ENCODE measurements at places on chromosomes 12 and 14.
A peak's percentile ranks its signal among the peaks of the same experiment; 100 is the strongest.

DNA sequence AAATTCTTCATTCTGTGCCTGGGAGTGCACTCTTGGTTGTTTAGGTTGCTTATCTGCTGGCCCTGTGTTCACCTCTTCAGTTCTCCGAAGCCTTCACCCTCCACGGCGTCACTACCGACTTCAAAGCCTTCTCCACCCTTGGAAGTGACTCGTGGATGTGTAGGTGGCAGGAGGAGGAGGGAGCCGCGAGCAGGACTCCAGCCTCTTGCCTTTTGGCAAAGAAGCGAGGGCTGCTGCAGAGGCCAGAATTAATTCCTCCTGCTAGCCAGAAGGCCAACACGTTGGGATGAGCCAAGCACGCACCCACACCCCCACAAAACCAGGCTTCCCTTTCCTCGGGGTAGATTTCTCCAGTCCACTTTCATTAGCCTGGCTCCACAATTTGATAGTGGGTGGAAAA lies 86.5 kb downstream of the TBX5 start:
- DNase-seq = no peak

DNA sequence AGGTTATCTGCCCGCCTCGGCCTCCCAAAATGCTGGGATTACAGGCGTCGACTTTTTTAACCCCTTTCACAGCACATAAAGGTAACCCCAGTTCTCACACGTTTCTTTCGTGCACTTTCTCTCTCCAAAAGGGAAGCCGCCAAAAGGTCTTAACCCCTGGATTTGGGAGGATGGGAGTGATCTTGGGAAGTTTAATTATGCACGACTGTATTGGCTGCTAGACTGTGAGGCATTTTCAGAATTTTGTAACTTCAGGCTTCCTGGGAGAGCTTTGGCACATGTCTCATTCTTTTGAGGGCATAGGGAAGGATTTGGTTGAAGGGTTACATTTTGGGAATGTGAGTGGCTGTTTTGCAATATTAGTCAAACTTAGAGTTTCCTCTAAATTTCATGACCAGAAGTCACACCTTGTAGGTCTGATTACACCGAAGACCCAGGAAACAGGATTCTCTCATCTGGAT lies 1.4 kb upstream of the SMARCC2 start:
- DNase-seq = no peak

DNA sequence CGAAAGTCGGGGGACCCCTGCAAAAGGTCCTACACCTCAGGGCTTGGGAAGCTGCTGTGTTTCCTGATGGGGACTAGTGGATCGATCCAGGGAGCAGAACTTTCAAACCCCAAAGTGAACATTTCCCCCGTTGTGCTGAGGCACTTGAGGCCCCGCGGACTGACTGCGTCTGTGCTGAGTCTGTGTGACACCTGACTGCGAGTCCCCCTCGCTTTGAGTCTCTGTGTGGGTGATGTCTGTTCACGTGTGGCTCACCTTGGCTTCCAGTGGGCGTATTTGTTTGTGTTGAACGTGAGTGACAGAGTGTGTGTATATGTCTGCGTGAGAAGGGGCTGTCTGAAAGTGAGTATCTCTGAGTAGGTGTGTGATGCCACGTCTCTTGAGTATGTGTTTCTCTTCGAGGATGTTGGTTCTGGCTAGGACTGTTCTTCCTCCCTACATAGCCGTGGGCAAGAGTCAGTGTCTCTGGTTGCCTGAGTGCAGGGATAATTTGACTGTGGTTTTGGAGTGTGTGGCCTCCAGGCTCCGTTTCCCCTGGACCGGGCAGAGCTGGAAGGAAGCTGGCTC lies 1.3 kb downstream of the TEAD4 start:
- DNase-seq = peak; percentile 52

DNA sequence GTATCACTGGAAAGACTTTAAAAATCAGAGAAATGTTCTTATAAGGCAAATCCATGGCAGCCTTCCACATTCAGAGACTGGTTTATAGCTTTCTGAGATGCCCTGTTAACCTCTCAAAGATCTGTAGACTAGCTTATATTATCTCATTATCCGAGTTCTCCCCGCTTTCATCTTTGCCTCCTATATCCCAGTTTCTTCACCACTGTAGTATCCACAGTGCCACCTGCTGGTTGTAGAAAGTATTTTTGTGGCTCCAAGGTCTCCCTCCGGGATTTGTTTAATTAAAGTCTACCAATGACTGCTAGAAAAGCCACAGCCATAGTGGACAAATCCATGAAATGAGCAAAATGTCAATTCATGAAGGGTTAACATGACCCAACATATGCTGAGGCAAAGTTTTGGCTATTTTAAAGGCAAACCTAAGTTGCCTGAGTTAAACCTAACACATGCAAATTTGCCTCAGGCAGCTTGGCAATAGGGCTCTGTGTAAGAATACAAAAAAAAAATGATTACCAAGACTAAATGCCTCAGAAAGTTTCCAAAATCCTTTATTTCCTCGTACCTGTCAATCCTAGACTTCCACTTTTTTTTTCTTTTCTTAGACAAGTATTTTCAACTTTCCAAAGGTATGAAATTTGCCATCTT lies 218.8 kb upstream of the BMP4 start:
- DNase-seq = peak; percentile 53

DNA sequence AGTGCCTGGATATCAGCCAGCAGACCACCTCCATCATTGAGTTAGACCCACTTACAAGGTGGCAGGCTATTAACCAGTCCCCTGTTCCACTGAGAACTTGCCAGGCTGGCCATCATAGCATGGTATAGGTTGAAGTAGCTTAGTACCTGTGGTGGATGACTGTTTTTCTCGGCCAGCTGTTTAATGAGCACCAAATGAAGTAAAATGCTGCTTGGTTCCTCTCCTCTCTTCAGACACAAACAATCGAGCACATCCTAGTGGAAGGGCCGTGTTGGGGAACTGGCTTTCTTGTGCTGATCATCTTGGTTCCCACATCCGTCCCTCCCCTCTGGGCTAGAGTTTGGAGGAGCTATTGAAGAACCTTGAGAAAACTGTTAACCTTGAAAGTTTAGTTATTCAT lies 486.2 kb downstream of the RAD51B start:
- DNase-seq = no peak

GRCh38 chr12:21337453-21337852 lies 2.7 kb upstream of the SLCO1A2 start:
- DNase-seq = no peak

DNA sequence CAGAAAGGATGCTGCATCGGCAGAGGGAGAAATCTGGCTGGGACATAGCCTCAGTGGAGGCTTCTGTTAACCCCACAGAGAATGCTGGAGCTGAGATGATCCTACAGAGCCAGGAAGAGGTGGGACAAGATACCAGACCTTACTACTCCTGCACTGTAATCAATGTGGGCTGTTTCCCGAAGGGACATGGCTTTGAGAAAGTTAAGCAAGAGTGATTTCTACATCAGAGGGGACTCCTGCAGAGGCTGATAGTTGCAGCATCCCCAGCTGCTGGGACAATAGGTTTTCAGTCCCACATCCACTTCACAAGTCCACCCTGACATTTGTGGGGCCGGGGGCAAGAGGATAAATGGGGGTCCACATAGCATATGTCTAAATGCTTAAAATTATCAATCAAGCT lies 22.5 kb upstream of the CMKLR1 start:
- DNase-seq = no peak

GRCh38 chr14:56487090-56487667 lies 92.4 kb upstream of the TMEM260 start:
- DNase-seq = no peak

DNA sequence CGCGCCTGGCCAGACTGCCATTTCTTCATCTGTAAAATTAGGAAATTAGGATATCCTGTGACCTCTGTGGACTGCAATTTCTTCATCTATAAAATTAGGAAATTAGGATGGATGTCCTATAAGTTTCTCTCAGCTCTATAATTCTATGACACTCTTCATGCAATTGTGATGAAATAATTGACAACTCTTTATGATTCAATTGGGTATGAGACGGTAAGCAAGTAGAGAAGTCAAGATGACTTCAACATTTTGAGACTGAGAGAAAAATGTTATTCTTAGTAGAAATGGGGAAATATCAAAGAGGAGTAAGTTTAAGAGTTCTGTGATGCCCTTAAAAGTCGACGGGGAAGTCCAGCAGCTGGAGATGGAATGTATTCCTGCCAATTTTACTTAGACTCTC lies 12.0 kb downstream of the KIAA0586 start:
- DNase-seq = no peak

DNA sequence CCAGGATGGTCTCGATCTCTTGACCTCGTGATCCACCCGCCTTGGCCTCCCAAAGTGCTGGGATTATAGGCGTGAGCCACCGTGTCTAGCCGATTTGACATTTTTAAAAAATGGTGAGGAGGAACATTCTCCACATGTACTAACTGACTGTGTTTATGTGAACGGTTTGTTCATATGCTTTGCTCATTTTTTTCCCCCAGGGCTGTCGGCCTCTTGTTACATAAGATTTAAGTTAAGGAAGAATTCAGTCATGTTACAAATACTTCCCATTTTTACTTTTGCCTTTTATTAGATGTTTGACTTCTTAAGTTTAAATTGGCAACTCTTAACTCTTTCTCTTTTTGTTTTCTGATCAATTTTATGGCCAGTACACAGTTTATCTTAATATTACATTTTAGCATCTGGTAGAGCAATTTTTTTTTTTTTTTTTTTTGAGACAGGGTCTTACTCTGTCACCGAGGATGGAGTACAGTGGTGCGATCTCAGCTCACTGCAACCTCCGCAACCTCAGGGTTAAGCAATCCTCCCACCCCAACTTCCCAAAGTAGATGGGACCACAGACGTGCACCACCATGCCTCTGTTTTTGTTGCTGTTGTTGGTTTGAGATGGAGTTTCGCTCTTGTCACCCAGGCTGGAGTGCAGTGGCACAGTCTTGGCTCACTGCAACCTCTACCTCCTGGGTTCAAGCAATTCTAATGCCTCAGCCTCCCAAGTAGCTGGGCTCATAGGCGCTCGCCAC lies 9.6 kb downstream of the GNS start:
- DNase-seq = no peak

DNA sequence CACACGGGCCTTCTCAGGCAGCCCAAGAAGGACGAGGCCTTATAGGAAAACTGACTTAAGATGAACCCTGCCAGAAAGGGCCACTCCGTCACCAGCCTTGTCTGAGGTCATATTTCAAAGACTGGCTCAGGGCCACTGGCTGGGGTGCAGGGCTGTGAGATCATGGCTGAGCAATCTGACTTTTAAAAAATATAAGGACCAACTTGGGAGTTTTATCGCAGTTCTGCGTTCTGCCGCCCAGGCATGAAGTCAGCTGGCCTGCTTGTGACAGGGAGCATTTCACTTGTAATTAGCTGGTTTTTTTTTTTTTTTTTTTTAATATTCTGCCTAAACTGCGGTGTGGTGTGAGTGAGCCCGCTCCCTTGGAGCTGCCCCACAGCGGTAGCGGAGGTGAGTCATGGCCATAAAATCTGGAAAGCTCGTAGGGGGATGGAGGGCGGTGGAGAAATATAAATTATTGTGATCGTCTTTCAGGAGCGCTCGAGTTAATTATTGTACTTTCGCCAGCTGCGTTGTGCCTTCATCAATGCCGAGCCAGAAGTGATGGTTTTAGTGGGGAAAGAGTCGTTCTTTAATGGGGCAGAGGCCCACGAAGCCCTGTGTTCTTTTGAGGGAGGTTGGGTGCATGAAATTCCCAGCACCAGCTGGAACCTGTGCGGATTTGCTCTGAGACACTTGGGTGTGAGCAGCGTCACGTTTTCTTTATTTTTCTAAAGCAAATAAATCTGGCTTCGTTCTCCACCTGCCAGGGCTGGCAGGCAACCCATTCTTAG lies 231.9 kb downstream of the C12orf75 start:
- no peak for DNase-seq

- DNase-seq = peak; percentile 96
Observed at GRCh38 chr12:47773062-47773857, at the start of gene SLC48A1. SLC48A1 (plus strand) TSS chr12:47773238; CDS start chr12:47773305, 67 bp downstream.

GRCh38 chr14:22052795-22053194 lies 379.2 kb upstream of the OR4E1 start:
- no peak for DNase-seq

GRCh38 chr14:96713426-96713825 lies 83.8 kb upstream of the VRK1 start:
- DNase-seq = no peak

- DNase-seq = no peak
Observed at GRCh38 chr14:90109858-90110257, 48.1 kb downstream of the KCNK13 start.

DNA sequence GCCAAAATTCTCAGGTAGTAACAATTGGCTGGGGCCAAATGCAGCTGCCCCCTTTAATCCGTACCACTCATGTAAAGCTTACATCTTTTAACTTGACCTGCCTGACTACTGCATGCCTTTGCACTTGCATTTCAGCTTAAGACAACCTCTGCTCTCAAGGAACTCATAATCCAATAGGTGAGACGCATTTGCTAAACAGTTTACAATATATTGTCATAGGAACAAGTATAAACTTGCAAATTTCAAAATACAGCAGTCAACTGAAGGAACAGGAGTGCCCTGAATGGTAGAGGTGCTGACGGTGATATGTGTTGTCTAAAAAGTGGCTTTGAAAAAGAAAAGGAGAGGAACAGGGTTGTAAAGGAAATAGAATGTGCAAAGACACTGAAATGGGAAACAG lies 3.6 kb upstream of the BRMS1L start:
- no peak for DNase-seq

- no peak for DNase-seq
Observed at GRCh38 chr14:88245321-88245720, 77.7 kb downstream of the KCNK10 start.

- no peak for DNase-seq
Observed at GRCh38 chr12:121423253-121423652, 23.3 kb downstream of the RNF34 start.

DNA sequence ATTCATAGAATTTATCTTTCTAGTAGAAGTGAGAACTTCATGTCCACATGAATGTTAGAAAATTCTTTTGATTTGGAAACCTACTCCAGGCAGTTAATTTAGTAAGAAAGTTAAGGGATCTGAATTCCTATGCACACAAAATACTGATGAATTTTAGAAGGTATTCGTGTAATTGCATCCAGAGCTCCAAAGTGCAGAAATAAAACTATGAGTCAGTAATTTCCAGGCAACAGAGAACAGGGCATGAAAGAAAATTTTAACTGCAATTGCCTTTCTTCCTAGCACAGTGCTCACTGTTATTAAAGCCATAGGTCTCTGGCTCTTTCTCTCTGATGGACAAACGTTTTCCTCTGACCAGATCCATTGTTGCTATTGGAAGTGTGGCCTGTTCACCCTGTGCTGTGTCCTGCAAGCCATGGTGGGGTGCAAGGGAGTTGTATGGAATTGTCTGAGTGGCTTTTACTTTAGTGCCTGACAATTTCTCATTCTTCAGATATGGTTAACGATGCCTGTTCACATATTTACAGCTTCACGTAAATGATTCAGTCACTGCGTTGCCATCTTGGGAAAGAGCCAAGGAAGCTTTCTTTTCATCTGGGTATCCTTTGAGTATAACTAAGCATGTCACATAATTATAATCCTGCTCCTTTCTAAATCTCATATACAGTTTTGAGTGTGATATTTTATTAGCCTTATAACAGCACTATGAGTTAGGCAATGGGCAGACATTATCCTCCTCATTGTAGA lies 145.1 kb downstream of the ACSS3 start:
- no peak for DNase-seq

DNA sequence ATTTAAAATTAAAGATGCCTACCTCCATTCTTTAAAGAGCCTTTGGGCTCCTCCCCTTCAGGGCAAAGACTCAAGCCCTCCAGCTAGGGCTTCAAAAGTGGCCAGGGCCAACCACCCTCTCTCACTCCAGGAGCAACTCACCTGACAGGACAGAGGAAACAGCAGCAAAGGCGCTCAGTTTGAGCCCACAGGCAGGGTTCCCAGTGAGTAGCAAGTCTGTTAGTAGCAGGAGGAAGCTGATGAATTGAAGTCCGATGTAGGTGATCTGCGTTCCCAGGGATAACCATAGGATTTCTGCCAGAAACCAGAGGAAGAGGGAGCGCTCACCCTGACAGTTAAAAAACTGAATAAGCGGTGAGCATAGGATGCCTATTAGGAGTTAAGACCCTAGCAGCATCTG lies 15.7 kb downstream of the GSG1 start:
- no peak for DNase-seq
